Stimulated activated memory B cell treated with anti-CD40 and anti-IgM and Interleukin-4, amounts not matched to agents 10 μg/mL and 1 μg/mL and 100 μg/mL, for 72 hours (primary cell): ENCODE measurements at places on chromosomes 1 and 21.

DNA sequence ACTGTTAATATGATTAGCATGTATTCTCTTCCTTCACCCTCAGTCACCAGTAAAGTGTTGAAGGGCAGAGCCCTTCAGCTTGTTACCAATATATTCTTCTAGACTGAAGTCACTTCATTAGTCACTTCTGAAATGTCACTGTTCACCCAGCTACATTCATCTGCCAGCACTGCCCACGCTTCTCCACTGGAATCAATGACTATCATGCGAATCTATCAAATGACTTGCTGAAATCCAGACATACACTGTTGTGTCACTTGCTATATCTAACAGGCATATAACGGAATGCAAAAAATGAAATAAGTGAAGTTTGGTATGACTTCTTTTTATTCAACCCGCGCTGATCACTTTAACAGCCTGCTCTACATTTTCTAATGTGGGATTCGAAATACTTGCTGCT is 16.1 kb downstream of the FH start:
- no peak for ATAC-seq

DNA sequence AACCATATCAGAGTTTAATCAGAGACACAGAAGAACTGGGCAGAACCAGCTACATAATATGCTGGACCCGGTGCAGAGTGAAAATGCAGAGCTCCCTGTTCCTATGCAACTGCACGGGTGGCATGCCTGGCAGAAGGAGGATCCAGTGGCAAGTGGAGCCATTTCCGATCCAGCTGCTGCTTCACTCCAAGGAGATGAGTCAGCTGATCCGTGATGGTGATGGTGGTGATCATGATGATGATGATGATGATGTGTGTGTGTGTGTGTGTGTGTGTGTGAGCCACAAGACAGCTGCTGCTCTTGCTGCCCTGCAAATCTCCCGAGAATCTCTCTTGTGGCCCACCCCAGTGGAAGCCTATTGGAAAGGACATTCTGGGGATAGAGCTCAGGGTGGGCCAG is 133.0 kb downstream of the URB2 start:
- ATAC-seq, result no peak

DNA sequence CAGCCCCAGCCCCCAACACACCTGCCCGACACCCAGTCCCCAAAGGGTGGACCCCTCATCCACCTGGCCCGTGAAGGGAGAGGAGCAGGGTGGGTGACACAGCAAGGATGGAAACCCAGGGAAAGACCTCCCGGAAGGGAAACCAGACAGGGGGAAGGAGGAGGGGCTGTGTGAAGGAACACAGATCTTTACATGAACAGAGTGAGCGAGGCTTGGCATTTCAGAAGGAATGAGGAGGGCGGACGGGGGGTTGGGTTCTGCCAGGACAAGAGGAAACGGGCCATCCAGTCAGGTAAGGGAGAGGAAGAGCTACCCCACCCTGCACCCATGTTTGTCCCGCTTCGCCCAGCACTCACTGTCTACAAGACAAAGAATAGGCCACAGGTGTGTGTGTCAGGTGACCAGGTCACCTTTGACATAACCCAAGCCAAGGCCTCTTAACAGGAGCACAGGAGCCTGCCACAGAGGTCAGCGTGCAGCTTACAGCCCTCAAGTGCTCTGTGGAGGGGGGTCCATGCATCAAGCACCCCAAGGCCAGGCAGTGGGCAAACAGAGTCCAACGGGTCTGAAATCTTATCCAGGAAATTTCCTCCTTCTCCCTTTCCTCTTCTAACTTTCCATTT is 18.0 kb upstream of the PRDM15 start:
- ATAC-seq, result no peak

- no peak for ATAC-seq
These were observed 57.6 kb downstream of the NENF start for GRCh38 chr1:212490276-212490675.

DNA sequence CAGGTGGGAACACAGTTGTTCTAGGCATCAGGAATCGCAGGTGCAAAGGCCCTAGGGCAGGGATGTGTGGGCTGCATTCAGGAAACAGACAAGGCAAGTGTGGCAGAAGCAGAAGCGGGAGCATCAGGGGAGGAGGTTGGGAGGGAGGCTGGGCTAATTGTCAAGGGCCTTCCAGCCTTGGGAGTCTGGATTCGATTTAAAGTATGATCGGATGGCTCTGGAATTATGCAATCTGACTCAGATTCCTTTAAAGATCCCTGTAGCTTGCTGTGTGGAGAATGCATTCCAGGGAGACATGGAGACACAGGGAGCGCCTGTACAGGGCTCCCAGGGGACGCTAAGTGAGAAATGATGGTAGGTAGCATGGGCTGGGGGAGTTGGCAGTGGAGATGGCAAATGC is 86.5 kb downstream of the LACTBL1 start:
- ATAC-seq, result no peak

DNA sequence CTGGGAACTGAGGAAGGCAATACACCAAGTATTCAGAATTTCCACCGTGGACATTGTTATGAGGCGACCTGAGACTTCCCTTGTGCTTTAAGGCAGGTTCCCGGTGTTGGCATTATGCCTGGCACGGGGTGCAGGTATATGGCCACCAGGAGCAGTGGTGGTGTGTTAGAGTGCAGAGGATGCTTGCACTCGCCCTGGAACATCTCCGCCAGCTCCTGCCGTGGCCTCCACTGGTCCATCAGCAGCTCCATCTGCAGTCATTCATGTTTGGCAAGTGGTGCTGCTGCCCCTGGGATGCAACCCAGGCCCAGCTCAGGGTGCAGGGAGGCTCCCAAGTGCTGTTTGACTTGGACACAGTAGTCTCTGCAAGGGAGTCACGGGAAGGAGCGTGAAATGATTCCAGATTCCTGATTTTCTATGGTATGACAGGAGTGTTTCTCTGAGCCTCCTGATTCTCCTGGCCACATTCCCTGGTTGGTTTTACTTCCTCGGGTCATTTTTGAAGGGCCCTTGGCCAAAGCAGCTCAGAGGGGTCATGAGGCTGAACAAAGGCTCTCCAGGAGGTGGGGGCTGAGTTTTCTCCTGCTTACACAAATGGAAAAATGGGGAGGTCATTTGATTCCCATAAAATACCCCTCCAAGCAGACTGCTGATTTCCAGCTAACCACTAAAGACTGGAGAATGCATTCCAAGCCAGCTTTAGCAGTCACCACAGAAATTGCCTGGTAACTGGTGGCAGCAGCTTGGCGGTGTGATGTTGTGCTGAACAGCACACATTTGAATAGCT is 60.4 kb upstream of the PSEN2 start:
- ATAC-seq, result no peak

- no peak for ATAC-seq
These were observed 41.5 kb downstream of the SNX27 start for GRCh38 chr1:151653397-151653796.

- no peak for ATAC-seq
These were observed 130.1 kb downstream of the SIM2 start for GRCh38 chr21:36828891-36829515.

- no peak for ATAC-seq
These were observed 50.0 kb downstream of the MATN1 start for GRCh38 chr1:30673395-30673794.

- peak; percentile 90 for ATAC-seq
These were observed 120.6 kb downstream of the SPSB1 start for GRCh38 chr1:9413071-9413876.

DNA sequence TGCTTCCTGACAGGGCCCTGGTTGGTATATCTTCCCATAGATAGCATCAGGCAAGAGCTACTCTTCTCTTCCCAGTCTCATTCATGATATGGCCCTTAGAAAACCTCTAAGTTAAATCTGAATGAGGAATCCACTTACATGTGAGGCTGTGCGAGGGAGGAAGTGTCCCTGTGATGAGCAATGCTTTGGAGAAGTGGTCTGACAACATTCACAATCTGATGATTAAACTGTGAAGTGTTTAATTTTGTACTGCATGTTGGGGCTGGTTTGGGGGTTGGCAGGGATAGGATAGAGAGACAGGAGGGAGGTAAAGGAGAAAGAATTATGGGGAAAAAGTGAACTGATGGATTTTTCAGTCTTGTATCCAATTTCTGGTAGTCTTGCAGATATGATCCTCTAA is 421.2 kb upstream of the DAB1 start:
- no peak for ATAC-seq

DNA sequence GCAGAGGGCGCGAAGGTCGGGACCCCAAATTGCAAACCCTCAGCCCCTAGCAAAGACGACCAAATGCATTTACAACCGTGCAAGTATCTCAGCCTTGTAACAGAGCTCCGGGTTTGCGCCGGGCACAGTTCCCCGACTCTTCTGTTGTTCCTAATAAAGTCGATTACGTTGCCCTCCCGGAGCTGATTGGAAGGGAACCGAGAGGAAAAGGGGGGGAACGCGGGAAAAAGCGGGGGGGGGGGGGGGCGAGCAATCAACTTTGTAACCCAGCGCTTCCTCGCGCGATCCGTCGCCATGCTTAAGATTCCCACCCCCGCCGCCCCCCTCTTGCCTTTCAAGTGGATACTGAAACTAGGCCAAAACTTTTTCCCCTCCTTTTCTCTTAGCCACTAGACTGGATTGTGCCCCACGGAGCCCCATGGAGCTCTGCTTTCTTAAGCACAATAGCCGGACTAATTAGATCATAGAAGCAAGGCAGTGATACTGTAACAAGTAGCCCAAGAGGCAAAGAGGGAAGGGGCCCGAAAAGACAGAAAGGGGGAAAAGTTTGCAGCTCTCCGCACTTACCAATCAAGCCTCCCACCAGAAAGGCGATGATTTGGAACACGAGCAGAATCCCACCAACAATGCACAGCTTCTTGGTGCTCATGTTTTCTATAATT is 565 bp downstream of the WLS start:
- no peak for ATAC-seq

GRCh38 chr1:170881268-170882265 is 53.8 kb upstream of the MROH9 start:
- no peak for ATAC-seq

GRCh38 chr1:198272492-198272891 is 115.7 kb downstream of the NEK7 start:
- ATAC-seq, result no peak

- ATAC-seq, result peak; percentile 32
These were observed 2.4 kb upstream of the PIK3R3 start for GRCh38 chr1:46134660-46135331.

GRCh38 chr1:177772386-177772960 is 197.4 kb downstream of the SEC16B start:
- ATAC-seq, result no peak
